ENCODE measurements at places on chromosomes 7 and 10. TPM values are rescaled to one million over a fixed set of nuclear protein-coding genes. Genes with fewer than 3 reads are reported as not detected.

Gene HOXA13
- not detected for total RNA-seq

DNA sequence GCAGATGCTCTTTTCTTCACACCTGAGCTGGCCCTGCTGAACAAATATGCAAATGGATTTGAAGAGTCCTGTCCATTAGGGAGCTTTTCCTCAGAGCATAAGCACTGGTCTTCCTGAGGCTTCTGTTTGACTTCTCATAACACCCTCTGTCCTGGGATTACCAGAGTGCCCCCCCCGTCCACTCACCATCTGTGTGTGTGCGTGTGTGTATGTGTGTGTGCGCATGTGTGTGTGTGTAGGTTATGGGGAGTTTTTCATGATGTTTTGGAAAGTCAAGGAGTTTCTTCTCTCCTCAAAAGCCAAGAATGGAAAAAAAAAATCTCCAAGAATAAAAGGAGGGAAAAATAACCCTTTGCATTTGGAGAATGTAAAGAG is 57.7 kb upstream of the COMTD1 start:
- DNase-seq = no peak

Gene LLCFC1
- total RNA-seq = not detected

DNA sequence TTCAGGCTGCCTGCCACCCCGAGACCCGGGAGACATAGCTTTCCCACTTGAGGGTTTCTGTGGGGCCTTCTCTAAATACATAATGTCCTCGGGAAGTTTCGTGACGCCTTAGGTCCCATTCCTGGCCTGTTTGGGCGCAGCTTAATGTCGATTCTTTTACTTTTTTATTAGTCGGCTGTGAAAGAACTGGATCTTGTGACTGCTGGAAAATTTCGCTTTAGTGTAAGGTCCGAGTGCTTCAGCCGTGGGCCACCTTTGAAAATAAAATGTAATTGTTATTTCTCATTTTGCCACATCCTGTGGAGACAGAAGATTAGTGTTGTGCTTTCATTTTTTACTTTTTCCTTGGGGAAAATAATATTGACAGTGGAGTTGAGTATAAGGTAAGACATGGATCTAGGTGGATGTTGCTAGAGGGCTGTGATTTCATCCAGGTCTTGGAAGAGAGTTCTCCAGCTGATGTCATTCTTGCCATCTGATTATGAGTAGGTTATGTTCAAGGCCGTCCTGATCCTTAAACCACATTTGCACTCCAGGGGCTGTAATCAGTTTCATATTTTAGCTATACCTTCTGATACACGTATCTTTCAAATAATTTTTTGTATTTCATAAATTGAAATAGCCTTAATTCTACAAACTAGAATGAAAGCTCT is 830 bp downstream of the RAB18 start:
- DNase-seq = no peak

Gene CBLL1
- 42.3 TPM for total RNA-seq

DNA sequence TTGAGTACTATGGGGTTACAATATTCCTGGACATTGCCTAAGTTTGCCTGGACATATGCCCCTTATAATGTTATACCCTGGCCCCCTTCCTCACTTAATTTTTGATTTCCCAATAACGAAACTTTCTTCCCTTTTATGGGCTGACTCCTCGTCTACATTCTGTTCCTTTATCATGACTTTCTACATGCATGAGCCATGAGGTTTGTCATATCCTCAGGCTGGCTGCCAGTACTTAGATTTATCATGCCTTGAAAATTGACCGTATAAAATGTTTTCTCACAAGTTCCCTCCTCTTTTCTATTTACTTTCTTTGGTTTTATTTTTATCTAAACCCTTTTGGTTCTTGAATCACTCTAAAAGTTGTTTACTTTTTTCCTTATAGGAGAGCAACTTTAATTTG is 4.7 kb downstream of the DNAH11 start:
- no peak for DNase-seq

DNA sequence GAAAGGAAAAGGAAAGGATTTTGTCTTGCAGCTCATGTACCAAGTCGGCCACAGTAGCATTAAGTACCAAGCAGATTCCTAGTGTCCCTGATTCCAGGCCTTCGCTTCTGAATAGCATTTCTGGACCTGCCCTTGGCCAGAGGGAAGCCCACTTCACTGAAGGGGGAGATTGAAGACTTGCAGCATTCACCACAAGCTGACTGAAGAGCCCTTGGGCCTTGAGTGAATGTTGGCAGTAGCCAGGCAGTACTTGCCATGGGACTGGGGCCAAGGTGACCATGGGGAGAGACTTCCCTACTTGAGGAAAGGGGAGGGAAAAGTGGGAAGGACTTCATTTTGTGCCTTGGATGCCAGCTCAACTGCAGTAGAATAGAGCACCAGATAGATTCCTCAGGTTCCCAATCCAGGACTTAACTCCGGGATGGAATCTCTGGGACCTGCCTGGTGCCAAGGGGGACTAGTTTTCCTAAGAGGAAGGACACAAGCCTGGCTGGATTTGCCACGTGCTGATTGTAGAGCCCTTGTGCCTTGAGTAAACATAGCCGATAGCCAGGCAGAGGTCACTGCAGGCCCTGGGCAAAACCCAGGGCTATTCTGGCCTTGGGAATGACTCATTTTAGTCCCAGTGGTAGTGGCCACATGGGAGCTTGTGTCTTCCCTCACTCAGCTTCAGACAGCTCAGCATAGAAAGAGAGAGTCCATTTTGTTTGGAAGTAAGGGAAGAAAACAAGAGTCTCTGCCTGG is 141.7 kb upstream of the KCND2 start:
- no peak for DNase-seq

DNA sequence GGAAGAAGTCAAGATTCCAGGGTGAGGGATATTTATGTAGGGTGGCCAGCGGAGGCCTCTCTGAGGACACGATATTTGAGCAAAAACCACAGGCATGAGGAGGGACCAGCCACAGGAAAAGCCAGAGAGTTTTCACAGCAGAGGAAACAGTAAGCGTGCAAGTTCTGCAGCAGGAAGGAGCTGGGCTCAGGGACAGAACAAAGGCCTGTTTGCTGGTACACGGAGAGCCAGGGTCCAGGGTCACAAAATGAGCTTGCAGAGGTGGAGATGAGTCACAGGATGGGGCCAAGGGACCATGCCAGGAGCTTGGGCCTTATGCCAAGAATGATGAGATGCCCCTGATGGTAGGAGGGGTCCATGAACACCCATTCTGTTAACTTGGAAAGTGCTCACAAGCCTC is 283.5 kb downstream of the PLXNA4 start:
- no peak for DNase-seq

Gene CLDN15
- 10.3 TPM for total RNA-seq

GRCh38 chr7:44189286-44189992 is at the start of gene GCK:
Gene GCK, minus strand, starts transcription at chr7:44189439. Its CDS starts 486 bp downstream, at chr7:44188953.
- DNase-seq = no peak

- no peak for DNase-seq
Measured at GRCh38 chr10:23362069-23362830, 17.7 kb upstream of the C10orf67 start.

GRCh38 chr10:34505338-34505737 is 309.8 kb downstream of the PARD3 start:
- no peak for DNase-seq

Gene CUZD1
- 1.4 TPM for total RNA-seq

DNA sequence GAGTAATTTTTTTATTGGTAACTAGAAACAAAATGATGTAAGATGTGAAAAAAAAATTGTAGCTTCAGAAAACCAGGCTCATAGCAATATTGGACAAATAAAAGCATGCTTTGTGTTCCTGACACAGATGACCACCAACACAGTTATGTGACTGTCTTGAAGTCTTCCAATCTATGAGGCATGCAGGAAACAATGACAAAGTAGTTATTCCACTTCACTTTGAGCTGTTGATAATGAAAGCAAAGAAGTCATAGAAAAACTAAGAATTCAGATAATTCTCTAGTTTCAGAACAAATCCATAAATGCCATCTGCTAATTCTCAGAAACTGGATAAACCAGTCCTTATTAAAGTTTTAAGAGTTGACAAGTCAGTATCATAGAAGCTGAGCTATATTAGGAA is 378.4 kb upstream of the SEMA3D start:
- no peak for DNase-seq

GRCh38 chr10:103852856-103853255 is 2.5 kb downstream of the SH3PXD2A start:
- DNase-seq = no peak

GRCh38 chr7:100630066-100630465 is 11.3 kb downstream of the TFR2 start:
- no peak for DNase-seq

- no peak for DNase-seq
Measured at GRCh38 chr7:157355784-157356511, 19.1 kb downstream of the DNAJB6 start.

Gene IDI2
- total RNA-seq = not detected

DNA sequence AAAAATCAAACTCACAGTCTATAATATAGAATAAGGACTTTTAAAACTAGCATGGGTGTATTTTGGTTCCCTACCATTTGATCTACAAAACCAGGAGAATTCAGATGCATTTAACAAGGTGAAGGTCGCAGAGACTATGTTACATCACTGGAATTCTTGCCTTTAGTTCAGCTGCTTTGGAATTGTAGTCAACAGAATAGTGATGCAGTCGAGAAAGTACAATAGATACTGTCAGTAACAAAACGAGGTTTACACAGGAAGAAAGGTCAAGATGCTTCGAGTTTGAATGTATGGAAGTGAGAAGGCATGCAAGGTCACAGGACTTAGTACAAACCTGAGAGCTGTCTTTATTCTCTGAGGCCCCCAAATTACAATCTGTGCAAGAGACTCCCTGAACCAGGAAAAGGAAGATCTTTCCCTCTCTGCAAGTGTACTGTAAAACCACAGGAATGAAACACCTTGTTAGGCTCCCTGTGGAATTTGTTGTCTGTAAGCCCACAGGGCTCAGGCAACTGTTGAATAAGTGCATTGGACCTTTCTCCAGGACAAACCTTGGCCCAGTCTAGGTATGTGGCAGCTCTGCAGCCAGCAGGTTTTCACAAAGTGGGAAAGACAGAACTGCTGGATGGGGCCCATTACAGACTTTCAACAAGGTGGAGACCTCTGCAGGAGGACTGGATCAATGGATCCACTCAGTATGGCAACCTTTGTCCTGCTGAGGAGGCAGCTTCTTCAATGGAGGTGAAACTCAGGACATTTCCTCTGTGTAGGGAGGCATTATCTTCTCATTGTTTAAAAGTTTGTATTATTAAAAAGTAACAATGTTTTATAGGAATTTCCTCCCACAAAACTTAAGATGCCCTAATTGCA is 101.1 kb upstream of the GSDME start:
- DNase-seq = no peak
